ENCODE measurements at places on chromosomes 6 and 20.

- no peak for DNase-seq
Observed at GRCh38 chr6:107405002-107405401, 54.4 kb downstream of the PDSS2 start.

DNA sequence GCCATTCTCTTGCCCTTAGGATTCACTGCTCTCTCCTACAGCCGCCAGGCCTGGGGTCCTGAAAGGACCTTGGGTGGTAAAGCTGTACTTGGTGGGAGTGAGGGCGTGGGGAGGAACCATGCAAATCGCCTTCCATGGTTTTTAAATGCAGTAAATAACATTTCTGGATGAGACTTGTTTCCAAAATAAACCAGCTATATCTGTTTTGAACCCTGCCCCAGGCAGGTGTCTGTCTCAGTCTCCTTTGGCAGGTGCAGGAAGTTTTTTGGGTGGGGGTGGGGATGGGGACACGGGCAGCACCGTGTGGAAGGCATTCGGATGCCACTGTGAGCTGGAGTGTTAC, 14.3 kb downstream of the ITPA start:
- DNase-seq: no peak

GRCh38 chr6:9458424-9458823, 956.5 kb downstream of the TFAP2A start:
- no peak for DNase-seq

DNA sequence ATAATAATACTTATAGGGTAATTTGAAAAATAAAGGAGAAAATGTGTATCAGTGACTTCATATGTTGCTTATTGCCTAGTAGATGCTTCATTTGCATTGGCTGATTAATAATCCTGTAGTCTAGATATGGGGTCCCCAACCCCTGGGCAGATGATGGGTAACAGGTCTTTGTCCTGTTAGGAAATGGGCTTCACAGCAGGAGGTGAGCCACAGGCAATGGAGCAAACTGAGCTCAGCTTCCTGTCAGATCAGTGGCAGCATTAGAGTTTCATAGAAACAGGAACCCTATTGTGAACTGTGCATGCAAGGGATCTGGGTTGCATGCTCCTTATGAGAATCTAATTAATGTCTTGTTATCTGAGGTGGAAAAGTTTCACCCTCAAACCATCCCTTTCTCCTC, 1049.5 kb upstream of the EPHA7 start:
- DNase-seq: no peak

GRCh38 chr6:38637756-38638155, 2.0 kb downstream of the BTBD9 start:
- no peak for DNase-seq

DNA sequence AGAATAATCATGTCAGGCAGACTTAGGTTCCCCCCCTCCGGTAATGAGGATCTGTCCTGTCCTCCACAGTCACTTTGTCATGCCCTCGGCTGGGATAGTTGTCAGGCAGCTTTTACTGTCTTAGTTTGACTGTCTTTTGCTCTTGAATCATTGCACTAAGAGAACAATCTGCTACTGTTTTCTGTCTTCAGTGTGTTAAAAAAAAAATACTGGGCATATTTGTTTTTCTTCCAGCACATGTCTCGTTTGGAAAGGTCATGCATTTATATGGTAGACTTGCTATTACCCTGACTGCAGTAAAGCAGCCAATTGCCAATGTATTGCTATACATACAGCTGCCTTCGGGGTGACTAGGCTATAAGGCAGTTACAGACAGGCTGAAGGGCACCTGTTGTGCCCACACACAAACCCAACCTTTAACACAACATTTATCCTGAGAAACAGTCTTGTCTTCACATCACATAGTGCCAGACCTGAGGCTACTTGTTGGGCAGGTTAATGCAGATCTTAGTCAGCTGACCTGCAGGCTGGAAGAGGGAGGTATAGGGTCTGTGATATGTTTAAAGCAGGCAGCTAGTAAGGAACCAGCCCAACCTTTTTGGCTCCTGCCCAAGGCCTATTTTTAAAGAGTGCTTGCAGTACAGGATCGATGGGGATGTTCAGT, 26.7 kb downstream of the ARFGEF3 start:
- DNase-seq: no peak

GRCh38 chr20:23869520-23869919, 10.0 kb downstream of the CST5 start:
- DNase-seq: no peak

DNA sequence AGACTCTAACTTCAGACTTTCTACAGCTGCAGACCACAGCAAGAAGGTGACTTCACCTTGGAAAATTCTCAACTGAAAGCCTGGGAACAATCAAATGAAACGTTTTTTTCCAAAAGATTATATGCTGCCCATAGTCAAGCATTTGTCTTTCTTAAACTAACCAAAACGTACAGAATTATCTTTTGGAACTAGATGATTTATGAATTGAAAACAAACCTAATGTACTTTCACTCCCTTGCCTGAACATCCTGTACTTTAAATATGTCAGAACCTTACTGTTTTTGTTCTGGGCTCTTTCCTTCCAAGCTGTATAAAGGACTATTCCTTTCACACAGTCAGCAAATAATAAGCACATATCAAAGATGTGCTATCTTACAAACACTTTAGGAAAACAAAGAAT, 62.4 kb upstream of the TNFAIP3 start:
- DNase-seq: no peak

GRCh38 chr20:4555188-4555890, 166.4 kb upstream of the PRND start:
- DNase-seq: no peak

DNA sequence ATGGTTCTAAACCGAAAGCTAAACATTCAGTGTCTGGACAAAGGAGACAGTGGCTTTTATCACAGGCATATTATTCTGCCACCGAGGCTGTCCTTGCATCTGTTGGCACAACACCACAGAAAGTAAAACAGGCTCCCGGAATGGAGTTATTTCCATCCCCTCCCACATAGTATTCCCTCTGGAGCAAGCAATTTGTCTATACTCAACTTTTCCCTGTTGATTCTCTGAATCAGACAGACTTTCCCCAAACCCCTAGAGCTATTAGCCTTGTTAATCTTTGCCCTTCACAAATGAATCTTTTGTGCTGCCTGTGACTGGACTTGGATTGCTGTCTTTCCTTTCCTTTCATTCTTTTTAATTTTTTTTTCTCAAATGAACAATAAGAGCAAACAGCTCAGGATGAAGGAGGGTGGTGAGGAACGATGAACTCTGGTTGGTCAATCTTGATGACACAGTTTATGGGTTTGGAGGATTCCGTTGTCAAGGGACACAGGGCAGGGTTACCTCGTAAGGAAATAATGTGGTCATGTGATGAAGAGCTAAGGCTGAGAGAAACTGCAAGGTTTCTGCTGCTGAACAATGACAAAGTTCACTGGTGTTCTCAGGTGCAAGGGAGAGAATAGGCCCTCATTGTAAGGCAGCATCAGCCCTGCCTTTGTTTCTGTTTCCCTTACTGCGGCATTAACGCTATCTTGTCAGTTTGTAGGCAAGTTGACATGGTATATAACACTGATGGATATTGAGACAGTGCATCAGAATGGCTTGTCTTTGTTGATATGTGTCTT, 275.0 kb upstream of the BMP2 start:
- DNase-seq: no peak

DNA sequence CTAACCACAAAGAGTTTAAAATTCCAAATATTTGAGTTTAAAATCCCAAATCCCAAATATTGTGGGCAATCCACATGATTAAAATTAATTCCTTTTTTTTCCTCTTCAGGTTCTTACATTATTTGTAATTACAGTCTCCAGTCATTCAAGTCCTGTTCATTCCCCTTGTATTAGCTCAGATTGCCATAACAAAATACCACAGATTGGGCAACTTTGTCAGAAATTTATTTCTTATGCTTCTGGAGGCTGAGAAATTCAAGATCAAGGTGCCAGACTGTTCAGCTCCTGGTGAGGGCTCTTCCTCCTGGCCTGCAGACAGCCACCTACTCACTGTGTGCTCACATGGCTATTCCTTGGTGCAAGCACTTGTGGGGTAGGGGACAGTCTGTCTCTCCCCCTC, 105.5 kb downstream of the ARMC2 start:
- no peak for DNase-seq

DNA sequence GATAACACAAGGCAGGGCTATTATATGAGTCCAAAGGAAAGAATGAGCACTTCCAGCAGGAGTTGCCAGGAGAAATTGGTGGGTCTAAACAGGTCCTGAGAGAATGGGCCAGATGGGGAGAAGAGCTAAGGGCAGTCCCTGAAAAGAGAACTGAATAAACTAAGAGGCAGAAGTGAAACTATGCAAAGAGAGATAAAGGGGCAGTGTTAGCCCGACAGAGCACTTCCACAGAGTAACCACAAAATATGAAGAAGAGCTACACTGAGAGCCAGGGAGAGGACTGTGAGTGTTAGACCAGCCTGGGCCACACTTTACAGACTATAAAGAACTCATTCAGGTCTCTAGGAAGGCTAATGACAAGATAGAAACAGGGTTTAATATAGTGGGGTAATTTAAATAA, 43.8 kb downstream of the RALGAPA2 start:
- DNase-seq: no peak

DNA sequence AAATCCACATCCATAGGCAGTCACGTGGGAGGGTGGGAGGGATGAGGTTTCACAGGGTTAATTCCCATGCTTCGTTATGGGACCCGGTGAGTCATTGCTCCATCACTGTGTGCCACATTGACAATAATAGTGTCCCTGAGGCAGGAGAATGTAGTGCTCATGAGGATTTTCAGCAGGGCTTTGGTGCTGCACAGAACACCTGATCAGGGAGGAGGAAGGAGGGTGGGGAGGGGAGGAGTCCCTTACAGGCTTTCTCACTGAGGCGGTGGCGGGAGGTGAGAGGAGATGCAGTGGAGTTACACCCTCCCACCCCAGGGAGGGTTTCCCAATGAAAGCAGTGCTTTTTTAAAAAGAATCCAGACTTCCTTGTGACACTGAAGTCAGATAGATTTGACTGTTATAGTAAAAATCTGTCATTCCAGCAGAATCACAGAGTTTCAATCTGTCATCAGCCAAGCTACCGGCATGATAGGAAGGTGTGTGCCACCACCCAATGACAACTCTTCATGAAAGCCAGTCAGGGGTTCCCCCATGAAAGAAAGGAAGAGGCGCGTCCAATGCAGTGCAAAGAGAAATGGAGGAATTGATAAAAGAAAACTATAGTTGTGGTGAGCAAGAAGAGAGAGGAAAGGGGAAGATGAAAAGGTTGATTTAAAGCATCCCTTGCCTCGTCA, 144.8 kb downstream of the TBC1D7 start:
- DNase-seq: no peak

DNA sequence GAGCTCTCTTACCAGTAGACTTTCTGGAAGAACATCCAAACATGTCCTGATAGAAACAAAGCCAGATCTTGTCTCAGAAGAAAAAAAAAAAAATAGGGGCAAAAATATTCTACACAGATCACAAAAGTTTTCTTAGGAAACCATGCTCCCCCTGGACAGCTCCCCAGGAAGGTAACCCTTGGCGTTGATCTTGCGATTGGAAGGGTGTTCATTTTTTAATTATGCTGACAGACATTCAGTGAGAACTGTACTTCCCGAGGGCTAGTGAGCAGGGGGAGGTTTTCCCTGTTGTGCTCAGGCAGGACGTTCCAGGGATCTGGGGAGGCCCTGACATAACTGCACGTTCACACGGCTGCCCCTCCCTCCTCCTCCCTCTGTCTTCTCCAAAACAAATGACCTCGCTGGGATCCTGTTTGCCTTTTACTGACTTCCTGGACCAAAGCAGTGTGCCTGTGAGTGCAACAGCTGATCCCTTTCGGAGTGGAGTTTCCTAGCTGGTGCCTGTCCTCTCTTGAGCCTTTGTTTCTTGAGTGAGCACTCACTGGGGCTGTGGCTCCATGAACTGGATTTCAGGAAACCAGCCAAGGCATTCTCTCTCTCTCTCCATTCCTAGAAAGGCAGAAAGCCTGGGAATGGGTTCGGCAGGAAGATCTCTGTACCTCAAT, 46.7 kb downstream of the MARCKS start:
- DNase-seq: no peak

DNA sequence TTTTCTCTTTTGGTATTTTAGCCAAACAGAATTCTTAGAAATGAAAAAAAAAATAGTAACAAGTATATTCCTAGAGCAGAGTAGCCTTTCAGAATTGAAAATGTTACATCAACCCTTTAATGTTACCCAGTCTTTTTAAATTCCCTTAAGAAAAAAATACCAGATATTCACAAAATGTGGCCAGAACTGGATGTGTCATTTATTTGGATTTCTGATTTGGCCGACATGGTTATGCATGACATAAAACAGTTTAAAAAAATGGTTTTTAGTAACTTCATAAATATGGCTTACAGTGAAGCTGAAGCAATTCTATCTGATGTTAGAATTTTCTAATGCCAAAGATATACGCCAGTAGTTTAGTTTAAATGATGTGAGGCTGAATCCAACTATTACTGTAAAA, 112.0 kb downstream of the ATXN1 start:
- DNase-seq: no peak

GRCh38 chr20:46978951-46979491, 84.4 kb downstream of the EYA2 start:
- no peak for DNase-seq

DNA sequence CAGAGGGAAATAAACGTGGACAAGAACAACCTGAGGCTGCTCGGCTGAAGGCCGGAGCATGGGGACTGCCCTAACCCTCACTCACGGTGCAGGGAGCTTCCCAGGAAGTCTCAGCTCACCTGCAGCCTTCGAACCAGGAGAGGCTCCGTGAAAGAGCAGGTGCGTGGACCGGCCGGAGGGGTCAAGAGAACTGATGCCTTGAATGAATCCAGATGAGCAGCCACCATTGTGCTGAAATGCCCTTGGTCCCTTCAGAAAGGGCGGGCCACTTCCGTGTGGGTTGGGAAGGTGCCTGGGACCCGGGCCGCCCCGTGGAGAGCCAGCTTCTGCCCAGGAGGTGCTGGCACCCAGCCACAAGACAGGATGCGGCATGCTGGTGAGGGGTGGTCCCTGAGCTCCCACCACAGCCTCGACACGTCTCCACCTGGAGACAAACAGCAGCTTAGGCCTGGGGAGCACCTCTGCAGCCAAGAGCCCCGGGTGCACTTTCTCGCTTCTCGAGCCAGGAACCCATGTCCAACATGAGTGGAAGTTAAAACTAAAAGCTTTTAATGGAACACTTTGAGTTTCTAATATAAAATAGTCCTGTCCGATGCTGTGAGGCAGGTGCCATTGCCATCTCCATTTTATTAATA, 83.5 kb downstream of the TTLL2 start:
- DNase-seq: no peak

- no peak for DNase-seq
Observed at GRCh38 chr6:79077715-79078074, 359 bp downstream of the PHIP start.

- DNase-seq: no peak
Observed at GRCh38 chr20:14334306-14334930, 3.0 kb downstream of the FLRT3 start.

- DNase-seq: no peak
Observed at GRCh38 chr6:25435416-25435985, 156.3 kb downstream of the CARMIL1 start.

Measured in stimulated activated CD8-positive, alpha-beta memory T cell treated with anti-CD3 and anti-CD28 coated beads, Interleukin-15, amount 100 ng/mL, for 24 hours (primary cell).